ENCODE measurements at places on chromosomes 2 and 18.
A peak's percentile ranks its signal among the peaks of the same experiment; 100 is the strongest.

GRCh38 chr2:119544075-119544938, at the start of gene CFAP221:
Gene CFAP221 (plus strand): TSS chr2:119544449. CDS start chr2:119546132, 1,683 bp downstream.
- peak; percentile 46 for DNase-seq

DNA sequence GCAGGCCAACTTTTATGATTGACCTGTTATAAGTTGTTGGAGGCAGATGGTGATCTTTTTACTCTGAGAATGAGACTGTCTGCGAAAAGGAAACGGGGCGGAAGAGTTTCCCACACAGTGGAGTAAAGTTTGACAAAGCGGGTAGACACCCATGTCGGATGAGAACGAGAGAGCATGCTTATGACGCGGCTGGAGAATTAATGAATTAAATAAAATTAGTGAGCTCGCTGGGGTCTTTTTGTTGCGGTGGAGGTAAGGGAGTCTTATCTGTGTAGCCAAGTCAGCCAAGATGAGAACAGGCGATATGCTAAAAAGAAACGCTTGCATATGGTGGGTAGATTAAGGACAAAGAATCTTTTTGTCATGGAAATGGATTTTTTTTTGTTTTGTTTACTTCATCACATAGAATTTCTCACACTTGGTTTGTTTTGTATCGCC, 1.8 kb downstream of the SALL3 start:
- no peak for DNase-seq

- DNase-seq, result no peak
Measured at GRCh38 chr2:224372641-224373040, 29.3 kb downstream of the FAM124B start.

- DNase-seq, result no peak
Measured at GRCh38 chr2:64173156-64174135, 29.2 kb upstream of the PELI1 start.

GRCh38 chr2:124670187-124670586, 645.1 kb downstream of the CNTNAP5 start:
- DNase-seq, result no peak

Measured in GM19239 (cell line).